ENCODE measurements at places on chromosomes 11 and 22.

- no peak for DNase-seq
These were observed 34.5 kb downstream of the TENM4 start for GRCh38 chr11:79406376-79406775.

GRCh38 chr11:12274558-12275197 lies 102.7 kb upstream of the PARVA start:
- no peak for DNase-seq

- no peak for DNase-seq
These were observed 12.5 kb upstream of the TP53I11 start for GRCh38 chr11:44963136-44963535.

DNA sequence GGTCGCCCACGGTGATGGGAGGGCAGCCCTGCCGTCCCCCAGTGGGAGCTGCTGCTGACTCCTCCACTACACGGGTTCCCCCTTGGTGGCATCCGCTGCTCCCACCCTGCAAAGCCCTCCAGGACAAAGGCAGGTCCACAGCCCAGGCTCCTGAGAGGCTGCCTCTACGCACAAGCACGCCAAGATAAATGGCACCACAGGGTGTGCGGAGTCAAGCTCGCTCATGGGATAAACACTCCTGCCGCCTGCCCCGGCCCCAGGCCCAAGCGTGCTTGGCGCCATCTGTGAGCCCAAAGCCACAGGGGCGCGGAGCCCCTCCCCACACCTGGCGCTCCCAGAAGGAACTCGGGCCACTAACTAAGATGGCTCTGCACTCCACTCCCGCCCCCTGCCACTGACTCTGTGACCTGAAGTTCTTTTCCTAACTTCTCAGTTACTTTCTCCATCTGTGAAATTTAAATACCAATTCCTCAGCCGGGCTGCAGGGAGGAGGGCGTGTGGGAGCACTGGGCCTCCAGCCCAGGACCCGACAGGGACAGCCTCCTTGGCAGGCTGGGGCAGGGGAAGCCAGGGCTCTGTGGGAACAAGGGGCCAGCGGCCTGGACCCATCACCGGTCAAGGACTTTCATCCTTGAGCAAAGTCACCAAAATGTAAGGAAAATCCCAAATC lies 14.9 kb downstream of the EHD1 start:
- DNase-seq, result no peak

- no peak for DNase-seq
These were observed 1.2 kb downstream of the SLC22A25 start for GRCh38 chr11:63242089-63242781.

GRCh38 chr22:43474161-43475101 lies 62.6 kb downstream of the MPPED1 start:
- DNase-seq, result no peak

GRCh38 chr22:41979423-41980250 lies 10.4 kb downstream of the SEPTIN3 start:
- no peak for DNase-seq

Data from activated CD8-positive, alpha-beta memory T cell treated with anti-CD3 and anti-CD28 coated beads, Interleukin-2, amount 50 U/mL, for 4 hours (primary cell).